H1 (cell line): ENCODE measurements at places on chromosomes 2 and 18. TPM values are rescaled to one million over a fixed set of nuclear protein-coding genes. Genes with fewer than 3 reads are reported as not detected.

The CD8B2 gene
- total RNA-seq, result not detected in 2 replicates

The CDK15 gene
- not detected in 2 replicates for total RNA-seq

The CPO gene
- 1.3 and 1.9 TPM in 2 replicates for total RNA-seq

The CABYR gene
- total RNA-seq, result 18.8 and 20.1 TPM in 2 replicates

The B4GALT6 gene
- total RNA-seq, result 37.9 and 41.5 TPM in 2 replicates

The CCDC148 gene
- 1.3 and 1.5 TPM in 2 replicates for total RNA-seq

The E2F6 gene
- total RNA-seq, result 14.9 and 15.6 TPM in 2 replicates

The HK2 gene
- 61.0 and 61.9 TPM in 2 replicates for total RNA-seq

The MAP3K20 gene
- total RNA-seq, result 8.5 and 11.1 TPM in 2 replicates

The PTPRN gene
- 5.2 and 5.4 TPM in 2 replicates for total RNA-seq

The FOXI3 gene
- 15.9 and 17.1 TPM in 2 replicates for total RNA-seq

The IL18R1 gene
- total RNA-seq, result 0.54 TPM in 1 of 2 replicates, not detected in the other

The IL36B gene
- total RNA-seq, result not detected in 2 replicates

The C18orf63 gene
- total RNA-seq, result not detected in 2 replicates

The PTGR3 gene
- 3.6 and 3.9 TPM in 2 replicates for total RNA-seq

The TSPYL6 gene
- total RNA-seq, result not detected in 2 replicates

The FBXO36 gene
- total RNA-seq, result 2.8 and 3.4 TPM in 2 replicates

The CDH20 gene
- total RNA-seq, result 0.07 and 0.13 TPM in 2 replicates

The STARD6 gene
- not detected in 2 replicates for total RNA-seq

The ITGB6 gene
- not detected in 2 replicates for total RNA-seq

The TMEFF2 gene
- total RNA-seq, result 1.5 and 3.7 TPM in 2 replicates
